ENCODE measurements at places on chromosomes 12 and 14. TPM values are rescaled to one million over a fixed set of nuclear protein-coding genes. Genes with fewer than 3 reads are reported as not detected.

ELK3 gene
- 12.0 TPM for total RNA-seq

CHMP4A gene
- 67.8 TPM for total RNA-seq

MUCL1 gene
- not detected for total RNA-seq

EIF2S3B gene
- 0.22 TPM for total RNA-seq

USP30 gene
- total RNA-seq = 26.9 TPM

CD69 gene
- 3.2 TPM for total RNA-seq

Data from mucosa of descending colon (tissue), 3 donors.